NT2/D1 (cell line): ENCODE measurements at places on chromosomes 16 and 17.

- DNase-seq: no peak
These were observed 375.9 kb downstream of the CDH13 start for GRCh38 chr16:83002351-83003334.

- DNase-seq: no peak
These were observed 13.9 kb upstream of the LPCAT2 start for GRCh38 chr16:55494994-55495421.

DNA sequence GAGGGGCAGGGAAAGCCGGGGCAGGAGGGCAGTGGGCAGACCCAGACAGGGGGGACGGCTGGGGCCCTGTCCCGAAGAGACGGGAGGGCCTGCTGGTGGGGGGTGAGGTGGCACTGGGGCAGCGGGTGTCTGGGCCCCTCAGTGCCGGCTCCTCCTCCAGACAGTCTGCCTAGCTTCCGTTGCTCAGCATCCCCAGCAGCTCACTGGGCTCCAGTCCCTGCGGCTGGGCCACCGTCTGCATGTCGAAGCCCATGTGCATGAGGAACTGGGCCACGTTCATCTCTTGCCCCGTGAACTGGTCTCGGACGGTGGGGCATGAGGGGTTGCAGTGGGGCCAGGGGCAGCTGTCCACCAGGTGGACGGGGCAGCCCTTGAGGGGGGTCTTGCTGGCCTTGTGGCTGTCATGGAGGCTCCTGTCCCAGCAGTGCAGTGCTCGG, 5.8 kb upstream of the MYADML2 start:
- no peak for DNase-seq

DNA sequence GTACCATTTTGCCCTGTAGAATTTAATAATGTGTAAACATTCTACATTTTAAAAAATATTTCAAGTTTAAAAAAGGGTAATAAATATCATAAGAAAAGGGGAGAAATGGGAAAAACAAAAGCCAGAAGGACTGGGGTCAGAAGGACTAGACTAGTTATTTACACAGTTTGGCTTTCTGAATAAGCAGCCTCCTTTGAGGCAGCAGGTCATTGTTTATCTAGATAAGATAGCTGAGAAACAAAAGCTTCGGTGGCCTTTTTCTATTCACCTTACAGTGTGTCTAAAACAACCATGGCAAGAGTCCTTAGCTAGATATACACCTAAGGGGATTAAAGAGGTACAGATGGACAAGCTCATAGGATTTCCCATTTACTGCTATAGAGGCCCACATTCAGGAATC, 396.5 kb upstream of the PMFBP1 start:
- no peak for DNase-seq

- peak; percentile 28 for DNase-seq
These were observed 59.0 kb upstream of the CACNG5 start for GRCh38 chr17:66775881-66776400.

DNA sequence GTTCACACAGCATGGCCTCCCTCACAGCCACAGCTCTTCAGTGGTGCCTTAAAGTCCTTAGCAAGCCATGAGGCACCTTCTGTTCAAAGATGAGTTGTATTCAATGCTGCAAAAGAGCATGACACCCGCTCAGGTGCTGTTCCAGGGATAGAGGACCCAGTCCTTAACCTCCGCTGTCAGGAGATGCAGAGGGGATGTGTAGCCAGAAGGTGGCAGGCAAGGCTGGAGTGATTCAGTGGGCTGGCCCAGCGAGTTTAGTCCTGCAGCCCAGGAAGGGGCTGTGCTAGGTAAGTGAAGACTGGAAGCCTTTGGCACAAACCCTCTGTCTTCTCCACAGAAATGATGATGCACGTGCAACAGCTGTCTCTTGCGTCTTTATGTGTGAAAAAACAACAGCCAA, 25.0 kb upstream of the ADAM11 start:
- peak; percentile 28 for DNase-seq

DNA sequence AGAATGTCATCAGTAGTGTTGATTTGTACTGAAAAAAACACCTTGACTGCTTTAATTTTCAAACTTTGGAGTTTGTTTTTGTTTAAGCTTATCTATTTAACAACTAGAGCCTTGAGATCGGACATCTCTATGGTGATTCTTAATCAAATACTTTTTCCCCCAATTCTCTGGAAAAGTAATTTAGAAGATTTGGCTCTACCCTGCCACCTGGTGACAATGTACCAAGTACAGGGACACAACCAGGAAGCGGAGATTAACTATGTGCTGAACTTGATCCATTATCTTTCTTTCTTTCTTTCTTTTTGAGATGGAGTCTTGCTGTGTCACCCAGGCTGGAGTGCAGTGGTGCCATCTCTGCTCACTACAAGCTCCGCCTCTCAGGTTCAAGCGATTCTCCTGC, 30.8 kb downstream of the USP43 start:
- DNase-seq: no peak

DNA sequence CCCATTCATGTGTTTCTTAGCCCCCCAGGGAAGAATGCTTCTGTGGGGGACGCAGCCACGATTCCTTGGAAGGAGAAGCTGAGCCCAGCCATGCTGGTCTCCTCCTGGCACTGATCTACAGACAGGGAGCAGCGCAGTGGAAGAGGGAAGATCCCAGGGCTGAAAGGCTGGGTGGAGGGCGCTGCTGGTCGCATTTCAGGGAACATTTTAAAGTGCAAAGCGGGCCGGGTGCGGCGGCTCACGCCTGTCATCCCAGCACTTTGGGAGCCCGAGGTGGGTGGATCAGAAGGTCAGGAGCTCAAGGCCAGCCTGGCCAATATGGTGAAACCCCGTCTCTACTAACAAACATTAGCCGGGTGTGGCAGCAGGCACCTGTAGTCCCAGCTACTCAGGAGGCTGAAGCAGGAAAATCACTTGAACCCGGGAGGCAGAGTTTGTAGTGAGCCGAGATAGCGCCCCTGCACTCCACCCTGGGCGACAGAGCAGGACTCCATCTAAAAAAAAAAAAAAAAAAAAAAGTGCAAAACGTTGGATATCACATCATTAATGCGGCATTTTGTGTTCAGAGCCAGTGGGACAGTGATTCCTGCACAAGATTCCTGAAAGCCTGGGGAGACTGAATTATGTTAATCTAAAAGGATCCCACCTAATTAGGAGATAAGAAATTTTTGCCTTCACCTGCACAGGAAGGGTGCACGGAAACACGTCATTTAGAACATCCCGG, 558 bp upstream of the CHMP6 start:
- DNase-seq: no peak

- no peak for DNase-seq
These were observed 33.1 kb downstream of the N4BP1 start for GRCh38 chr16:48576927-48577326.

- no peak for DNase-seq
These were observed 35.5 kb downstream of the UBN1 start for GRCh38 chr16:4882633-4883285.

DNA sequence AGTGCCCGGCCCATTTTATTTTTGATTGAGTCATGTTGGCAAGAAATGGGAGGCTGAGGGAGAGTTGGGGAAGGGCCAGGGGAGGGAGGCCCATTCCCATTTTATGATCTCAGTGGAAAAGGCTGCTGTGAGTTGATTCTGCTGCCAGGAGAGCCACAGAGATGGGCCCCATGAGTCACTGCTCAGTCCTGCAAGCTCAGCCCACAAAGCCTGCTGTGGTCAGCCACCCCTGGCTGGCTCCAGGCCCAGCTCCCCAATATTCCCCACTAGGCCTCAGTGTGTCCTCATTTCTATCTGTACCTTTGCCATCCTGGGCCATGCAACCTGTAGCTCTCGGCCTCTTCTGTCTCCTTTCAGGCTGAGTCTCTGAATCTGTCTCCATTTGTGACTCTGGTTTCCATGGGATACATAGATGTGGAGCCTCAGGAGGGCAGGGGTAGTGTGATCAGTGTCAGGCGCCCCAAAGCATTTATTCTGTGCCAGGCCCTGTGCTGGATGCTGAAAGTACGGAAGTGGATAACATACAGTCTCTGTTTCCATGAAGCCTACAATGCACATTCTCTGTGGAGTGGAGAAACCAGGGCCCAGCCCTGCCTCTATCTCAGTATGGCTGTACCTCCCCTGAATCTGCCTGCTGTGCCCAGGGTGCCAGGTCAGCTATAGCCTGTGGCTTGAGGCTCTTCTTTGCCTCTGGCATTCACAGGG, 1.9 kb upstream of the PLEKHG4 start:
- DNase-seq: no peak

DNA sequence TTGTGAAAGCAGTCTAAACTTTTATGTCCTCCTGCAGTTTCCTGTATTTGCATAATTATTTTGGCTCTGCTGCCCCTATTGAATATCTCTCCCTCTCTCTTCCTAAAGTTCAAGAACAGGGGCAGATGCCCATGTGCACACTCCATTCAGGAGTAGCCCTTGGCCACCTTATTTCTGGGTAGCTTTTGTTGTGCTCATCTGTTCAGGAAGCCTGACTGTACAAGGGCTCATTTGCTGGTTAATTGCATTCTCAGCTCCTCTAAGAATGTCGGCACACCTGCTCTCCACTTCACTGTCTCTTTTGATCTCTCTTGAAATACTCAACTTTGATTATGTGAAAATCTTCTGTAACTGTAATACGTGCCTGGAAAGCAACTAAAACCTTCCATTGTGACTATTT, 1378.8 kb upstream of the CDH8 start:
- DNase-seq: no peak

DNA sequence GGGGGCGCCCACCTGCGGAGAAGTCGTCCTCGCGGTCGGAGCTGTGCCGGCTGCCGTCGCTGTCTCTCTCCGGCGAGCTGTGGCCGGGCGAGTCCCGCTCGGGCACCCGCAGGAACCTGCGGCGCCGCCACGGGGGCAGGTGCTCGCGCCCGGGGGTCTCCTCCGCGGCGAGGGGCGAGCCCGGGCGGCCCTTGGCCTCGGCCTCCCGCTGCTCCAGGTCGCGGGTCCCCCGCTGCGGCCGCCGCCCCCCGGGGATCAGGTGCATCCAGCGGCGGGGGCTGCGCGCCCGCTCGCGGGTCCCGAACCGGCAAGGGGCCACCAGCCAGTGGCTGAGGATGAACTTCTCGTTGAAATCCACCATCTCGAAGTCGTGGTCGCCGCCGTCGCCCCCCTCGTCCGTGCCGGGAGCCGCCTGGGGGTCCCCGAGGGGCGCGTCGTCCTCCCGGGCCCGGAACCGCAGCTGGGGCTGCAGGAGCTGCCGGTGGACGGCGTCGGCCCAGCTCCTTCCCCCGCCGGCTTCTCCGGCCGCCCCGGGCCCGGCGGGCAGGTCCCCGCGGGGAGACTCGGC, 41.4 kb upstream of the BHLHA9 start:
- no peak for DNase-seq

GRCh38 chr17:45719335-45720071, 64.6 kb upstream of the CRHR1 start:
- DNase-seq: peak; percentile 44

DNA sequence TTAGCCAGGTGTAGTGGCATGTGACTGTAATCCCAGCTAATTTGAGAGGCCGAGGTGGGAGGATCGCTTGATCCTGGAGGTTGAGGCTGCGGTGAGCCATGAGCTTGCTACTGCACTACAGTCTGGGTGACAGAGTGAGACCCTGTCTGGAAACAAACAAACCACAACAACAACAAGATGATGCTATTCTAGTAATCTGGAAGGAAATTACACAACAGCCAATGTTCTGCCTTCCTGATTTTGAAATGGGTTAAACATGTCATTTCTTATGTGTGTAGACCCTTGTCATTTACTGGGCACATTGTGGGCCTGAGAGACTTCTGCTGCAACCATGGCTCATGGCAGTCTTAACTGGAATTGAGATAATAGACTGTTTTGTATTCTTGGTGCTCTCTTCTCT, 5.9 kb downstream of the COQ7 start:
- DNase-seq: no peak

DNA sequence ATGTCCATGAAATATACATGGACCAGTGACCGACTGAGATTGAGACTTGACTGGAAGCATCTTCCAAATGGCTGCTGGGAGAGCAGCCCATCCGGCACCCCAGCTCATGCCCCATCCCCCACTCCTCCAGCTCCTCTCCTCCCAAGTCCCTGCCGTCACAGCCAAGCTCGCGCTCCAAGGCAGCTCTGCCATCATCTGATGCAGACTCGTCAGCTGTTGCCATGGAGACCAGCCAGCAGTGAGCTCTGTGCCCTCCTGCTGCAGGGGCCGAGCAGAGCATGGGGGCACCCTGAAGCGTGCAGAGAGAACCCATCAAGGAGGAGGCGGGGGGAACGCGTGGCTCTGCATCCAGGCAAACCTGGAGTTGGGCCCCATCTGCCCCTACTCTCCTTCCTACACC, 74.5 kb upstream of the TNRC6C start:
- no peak for DNase-seq

GRCh38 chr17:46942441-46943217, 19.7 kb downstream of the GOSR2 start:
- DNase-seq: peak; percentile 52

GRCh38 chr16:49492896-49493626, 119.5 kb downstream of the C16orf78 start:
- DNase-seq: no peak

GRCh38 chr17:59764292-59764741, 56.9 kb downstream of the VMP1 start:
- DNase-seq: no peak

GRCh38 chr17:76080768-76081287, 1.8 kb downstream of the ZACN start:
- DNase-seq: no peak

DNA sequence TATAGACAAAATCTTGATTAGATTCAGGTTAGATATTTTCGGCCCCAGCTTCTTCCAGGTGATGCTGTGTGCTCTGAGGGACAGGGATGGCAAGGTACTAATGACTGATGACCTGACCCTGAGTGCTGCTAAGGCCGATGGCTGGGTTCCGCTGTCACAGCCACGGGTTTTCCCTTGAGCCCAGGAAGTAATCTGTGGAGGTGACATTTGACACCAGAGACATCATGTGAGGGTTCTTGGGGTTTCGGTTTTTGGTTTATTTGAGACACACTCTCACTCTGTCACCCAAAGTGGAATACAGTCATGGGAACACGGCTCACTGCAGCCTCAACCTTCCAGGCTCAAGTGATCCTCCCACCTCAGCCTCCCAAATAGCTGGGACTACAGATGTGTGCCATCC, 9.8 kb downstream of the OTOP3 start:
- DNase-seq: no peak

DNA sequence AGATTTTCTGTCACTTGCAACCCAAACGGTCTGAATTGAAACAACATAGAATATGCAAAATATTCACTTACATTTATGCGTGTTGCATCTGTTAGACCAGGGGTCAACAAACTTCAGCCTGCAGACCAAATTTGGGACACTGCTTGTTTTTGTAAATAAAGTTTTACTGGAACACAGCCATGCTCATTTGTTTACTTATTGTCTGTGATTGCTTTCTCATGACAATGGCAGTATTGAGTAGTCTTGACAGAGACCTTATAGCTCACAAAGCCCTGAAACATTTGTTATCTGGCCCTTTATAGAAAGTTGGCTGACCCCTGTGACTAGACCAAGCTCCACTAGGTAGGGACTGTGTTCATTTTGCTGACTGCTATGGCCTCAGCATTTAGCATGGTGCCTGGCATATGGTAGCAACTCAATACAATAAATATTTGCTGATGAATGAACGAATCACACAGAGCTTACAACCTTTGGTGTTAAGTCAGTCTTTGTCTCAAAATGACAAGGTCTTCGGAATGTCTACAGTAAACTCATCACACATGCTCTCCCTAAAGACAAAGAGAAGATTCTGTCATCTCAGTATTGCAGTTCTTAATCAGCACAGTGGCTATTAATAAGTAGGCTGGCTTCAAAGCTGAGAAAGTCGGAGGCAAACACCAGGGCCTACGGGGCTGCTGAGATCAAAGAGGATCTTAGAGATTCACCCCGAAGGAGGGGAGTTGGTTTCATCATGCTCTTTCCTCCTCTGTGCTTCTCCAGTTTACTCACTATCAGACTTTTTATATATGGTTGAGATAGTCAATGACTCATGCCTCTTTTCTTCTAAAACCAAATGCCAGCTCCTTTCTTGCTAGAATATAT, 95.2 kb upstream of the AXIN2 start:
- DNase-seq: no peak
